ENCODE measurements at places on chromosomes 5 and 9.

- no peak for DNase-seq
Observed at GRCh38 chr5:71751422-71751821, 32.3 kb downstream of the CARTPT start.

- no peak for DNase-seq
Observed at GRCh38 chr5:81239613-81240012, 6.5 kb downstream of the CKMT2 start.

- no peak for DNase-seq
Observed at GRCh38 chr5:175328176-175328575, 115.8 kb downstream of the DRD1 start.

DNA sequence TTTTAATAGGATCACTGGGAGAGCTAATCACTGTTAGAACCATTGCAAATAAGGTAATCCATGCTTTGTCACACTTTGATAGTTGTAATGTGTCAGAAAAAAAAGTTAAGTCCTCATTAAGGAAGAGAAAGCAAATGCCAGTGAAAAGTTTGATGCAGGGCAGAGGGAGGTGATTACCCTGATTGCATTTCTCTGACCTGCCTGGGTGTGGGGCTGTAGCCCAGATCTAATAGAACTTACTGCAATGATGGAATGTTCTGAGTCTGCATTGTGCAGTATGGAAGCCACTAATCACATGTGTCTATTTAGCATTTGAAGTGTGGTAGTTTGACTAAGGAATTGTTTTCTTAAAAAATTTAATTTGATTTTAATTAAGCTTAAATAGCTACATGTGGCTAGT lies 202.7 kb downstream of the ATP10B start:
- no peak for DNase-seq

DNA sequence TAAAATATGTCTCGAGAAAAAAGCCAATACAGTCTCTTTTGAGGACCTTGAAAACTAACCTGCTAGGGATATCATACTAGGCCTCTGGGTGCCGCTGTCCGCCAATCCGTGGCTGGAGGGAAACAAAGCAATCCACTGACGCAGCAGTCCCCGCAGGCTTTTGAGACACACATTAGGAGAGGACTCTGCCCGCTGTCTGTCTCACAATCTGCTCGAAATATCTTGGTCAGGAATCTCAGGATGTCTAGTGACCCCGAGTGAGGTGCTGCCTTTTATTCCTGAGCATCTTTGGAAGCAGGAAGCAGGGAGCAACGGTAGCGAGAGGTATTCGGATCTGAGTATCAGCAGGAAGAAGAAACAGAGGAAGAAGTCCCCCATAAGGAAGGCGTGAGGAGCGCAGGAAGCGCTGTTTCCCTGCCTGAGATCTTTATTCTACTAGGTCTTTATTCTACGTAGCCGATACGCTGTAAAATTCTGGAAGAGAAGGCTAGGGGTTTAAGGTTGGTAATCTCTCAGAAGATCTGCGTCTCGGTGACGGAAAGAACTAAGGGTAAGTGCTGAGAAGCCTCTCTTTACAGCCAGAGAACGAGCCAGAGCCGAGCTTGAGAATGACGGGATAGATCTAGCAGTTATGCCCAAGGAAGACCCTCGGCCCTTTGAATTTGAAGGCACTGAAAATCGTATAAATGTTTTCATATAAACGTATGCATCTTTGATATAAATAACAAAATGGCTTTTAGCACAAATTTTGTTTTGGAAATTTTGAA lies 4.0 kb upstream of the PCDHGA1 start:
- no peak for DNase-seq

GRCh38 chr9:134955801-134956200 lies 38.1 kb upstream of the FCN1 start:
- no peak for DNase-seq

- peak; percentile 31 for DNase-seq
Observed at GRCh38 chr5:107565791-107566767, 104.7 kb downstream of the EFNA5 start.

GRCh38 chr9:15333376-15333881 lies 26.4 kb upstream of the TTC39B start:
- DNase-seq = no peak

- DNase-seq = no peak
Observed at GRCh38 chr9:31347082-31347617, 1037.3 kb upstream of the ACO1 start.

DNA sequence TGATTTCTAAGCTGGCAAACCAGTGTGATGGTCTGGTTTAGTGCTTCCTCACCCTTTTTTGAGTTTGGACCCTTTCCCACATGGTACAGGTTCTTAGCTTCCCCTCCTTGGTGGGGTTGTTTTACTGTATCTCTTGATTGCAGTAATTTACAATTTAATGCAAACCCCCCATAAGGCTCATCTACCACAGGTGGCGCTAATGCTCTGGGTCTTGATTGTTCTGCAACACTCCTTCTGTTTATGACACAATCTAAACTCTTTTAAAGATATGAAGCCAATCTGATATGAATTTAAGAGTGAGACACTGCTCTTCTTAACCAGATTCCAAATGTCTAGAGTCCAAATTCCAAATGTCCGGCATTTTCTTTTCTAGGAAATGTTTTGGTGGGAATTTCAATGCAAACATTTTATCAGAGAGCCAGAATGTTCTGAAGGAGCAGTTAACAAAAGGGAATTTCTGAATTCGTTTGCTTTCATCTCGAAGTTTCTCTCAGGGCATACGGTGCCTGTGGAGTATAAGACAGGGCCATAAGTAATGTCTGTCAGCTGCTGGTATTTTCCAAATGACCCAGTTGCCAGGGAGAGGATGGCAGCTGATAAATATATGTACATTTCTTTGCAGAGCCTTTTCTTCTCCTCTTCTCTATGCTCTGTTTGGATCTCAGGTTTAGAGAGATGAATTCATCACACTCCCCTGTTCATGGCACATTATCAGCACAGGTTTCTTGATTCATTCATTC lies 246.8 kb downstream of the ARHGAP26 start:
- DNase-seq = no peak

- DNase-seq = no peak
Observed at GRCh38 chr9:5834214-5834613, 1.3 kb upstream of the ERMP1 start.

DNA sequence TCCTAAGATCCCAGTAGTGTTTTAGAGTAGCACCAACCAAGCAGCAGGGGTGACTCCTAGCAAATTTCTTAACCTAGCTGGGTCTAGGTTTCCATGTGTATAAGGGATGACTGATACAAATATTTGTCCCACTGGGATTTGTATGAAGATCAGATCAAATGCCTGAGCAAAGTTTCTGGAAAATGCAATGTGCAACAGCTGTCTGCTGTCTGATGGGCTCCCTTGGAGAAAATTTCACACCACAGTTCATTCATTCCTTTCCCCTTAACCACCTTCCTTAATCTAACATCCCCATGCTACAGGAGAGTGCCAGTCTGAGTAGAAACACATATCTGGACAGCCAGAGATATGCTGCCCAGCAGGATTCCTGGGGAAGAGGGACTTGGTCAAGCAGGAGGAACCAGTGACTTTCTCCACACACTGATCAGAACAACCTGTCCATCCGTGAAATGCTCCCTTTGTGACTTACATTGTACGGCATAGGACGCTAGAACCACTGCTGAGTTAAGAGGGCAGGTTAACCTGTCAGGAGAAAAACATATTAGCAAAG lies 53.3 kb downstream of the PTPN3 start:
- no peak for DNase-seq

- no peak for DNase-seq
Observed at GRCh38 chr5:173963182-173963838, 25.7 kb upstream of the C5orf47 start.

GRCh38 chr9:125262294-125262991 lies 817 bp downstream of the GAPVD1 start:
- DNase-seq = no peak

DNA sequence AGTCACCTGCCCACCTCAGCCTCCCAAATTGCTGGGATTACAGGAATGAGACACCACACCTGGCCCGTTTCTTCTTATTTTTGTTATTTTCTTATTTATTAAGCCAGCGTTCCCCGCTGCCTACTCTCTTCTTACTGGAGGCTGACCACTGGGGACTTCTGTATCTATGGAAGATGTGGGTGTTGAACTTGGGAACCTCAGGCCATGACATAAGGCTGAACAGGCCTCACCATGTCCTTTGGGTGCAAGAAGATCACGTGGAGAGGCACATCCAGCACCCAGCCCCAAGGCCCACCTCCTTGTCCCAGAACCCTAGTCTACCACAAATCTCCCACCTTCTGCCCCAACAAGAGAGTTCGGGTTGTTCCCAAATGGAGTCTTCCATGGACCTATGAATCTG lies 59.4 kb upstream of the NEK6 start:
- DNase-seq = no peak

DNA sequence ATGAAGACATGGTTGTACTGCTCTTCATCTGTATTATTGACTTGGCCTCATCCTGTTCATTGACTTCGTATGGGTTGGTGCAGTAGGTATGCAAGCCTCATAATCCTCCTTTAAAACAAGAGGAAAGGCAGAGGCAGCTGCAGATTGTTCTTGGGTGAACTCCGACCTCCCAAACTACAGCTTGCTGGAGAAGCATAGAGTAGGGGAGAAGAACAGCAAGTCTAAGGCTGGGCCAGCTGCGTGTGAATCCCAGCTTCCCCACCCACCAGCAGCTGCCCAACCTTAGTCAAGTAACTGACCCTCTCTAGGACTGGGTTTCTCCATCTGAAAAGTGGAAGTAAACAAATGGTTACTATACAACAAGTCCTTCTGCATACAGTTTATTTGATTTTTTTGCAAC lies 114.5 kb upstream of the WWC1 start:
- DNase-seq = no peak

- no peak for DNase-seq
Observed at GRCh38 chr5:111548992-111549649, 36.8 kb upstream of the STARD4 start.

GRCh38 chr5:30000231-30000630 lies 1193.3 kb upstream of the CDH6 start:
- no peak for DNase-seq

DNA sequence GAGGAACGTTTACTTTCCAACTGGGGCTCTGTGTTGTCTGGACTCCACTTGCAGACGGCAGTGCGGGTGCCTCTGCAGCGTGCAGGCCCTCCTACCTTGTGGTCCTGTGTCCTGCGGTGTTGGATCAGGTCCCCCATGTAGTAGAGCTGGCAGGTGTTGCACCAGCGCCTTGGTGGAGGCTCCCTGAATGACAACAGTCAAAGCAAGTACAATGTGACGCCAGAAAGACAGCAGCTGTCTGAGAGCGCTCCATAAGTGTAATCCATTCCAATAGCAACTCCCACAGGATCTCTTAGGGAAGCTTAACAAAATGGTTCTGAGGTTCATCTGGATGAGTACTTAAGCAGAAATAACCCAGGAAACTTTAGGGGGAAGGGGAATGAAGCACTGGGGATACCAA lies 9.9 kb downstream of the BBLN start:
- DNase-seq = no peak

GRCh38 chr9:132947756-132948155 lies 3.3 kb upstream of the TSC1 start:
- no peak for DNase-seq

DNA sequence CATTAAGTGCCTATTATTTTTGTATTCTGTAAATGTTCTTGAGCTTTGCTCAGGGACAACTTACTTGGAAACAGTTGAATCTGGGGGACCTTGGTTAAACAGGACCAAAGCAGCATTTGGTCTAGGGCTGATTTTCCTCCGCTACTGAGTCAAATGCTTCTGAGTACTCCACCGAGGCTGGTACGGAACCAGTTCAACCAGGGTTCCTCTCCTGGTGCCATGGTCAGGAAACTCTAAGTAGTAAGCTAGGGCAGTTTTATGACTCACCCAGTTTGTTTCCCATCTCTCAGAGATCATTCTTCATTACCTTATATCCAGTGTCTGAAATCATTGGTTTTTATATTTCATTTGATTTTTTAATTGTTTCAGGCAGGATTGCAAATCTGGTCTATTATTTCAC lies 111.9 kb upstream of the TNFAIP8 start:
- no peak for DNase-seq

DNA sequence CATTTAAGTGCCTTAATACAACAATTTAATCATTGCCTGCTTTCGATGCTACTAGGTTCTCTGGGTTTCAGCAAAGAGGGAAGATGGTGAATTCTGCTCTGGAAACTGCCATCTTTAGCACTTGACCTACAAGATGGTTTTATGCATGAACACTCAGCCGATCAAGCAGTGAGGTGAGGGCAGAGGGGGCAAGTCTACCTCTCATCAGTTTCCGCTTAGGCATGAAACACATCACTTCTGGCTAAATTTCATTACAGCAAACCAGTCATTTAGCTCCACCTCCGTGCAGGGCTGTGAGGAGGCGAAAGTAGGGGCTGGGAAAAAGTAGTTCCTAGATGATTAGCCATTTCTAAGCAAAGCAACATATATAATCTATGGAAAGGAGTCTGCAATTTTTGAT lies 1018.0 kb downstream of the CDH18 start:
- DNase-seq = no peak

GRCh38 chr5:103275851-103276250 lies 17.3 kb downstream of the MACIR start:
- DNase-seq = no peak

- DNase-seq = no peak
Observed at GRCh38 chr5:32100230-32100629, 73.9 kb downstream of the GOLPH3 start.

DNA sequence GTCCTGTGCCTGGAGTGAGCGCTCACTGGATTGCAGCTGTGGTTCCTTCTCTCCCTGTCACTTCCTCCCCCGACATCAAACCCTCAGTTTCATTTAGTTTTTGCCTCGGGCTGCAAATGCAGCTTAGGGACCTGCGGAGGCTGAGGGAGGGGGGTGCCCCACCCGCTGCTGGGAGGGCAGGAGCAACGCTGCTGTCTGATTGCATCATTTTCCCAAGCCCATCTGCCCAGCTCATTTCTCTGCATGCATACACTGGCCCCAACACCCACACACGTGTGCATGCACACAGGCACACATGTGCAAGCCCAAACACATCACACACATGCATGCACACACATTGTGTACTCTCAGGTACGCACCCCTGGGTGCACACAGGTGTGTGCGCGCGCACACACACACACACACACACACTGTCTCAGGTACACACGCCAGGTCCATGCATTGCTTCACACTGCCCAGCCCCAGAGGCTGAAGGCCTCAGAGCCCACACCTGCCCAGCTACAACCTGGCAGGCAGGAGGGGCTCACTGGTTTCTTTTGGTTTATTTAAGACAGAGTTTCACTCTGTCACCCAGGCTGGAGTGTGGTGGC lies 3.4 kb downstream of the ASS1 start:
- no peak for DNase-seq

- DNase-seq = no peak
Observed at GRCh38 chr5:118882666-118883065, 105.7 kb downstream of the DTWD2 start.

GRCh38 chr9:3444016-3444415 lies 81.8 kb downstream of the RFX3 start:
- no peak for DNase-seq

GRCh38 chr9:88196142-88196790 lies 58.0 kb upstream of the SPATA31C2 start:
- DNase-seq = no peak

GRCh38 chr5:58759745-58760144 lies 176.9 kb downstream of the RAB3C start:
- DNase-seq = no peak
